Heart left ventricle (tissue), 16 donors: ENCODE measurements at places on chromosomes 2 and 18. TPM values are rescaled to one million over a fixed set of nuclear protein-coding genes. Genes with fewer than 3 reads are reported as not detected.

DNA sequence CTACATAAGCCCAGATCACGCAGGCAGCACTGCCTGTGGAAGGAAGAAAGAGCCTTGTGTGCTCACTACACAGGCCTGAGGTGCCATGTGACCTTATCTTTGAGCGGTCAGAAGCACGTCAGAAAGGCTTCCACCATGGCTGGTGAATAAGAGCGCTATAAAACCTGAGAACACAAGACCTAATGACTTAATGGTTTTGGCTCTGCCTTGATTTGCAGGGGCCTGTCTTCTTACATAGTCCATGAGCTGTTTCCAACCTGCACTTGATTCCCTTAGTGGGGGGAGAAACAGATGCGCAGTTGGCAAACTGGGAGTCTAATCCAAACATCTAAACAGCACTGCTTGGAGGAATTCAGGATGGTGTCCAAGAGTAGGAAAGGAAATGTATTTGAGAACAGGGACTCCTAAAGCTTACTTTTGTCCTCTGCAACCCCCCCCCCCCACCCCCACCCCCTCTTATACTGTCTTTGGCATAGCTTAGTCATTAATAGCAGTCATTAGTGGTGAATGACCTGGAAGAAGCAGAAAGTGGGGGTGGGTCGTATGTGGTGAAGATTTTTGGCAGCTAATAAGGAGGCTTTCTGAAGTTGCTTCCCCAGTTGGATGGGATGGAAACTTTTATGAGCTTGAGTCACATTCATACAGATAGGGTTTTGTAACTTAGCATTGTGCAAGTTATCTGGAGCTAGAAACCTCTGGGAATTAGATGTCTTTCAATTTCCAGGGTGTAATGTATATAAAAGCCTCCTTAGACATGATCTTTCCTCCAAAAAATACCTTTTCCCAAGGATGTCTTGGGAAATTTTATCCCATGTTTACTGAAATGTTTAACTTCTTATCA, 454.1 kb downstream of the MEIS1 start:
- DNase-seq = no peak
- no peaks in the 10 kb centered on the region for H3K36me3 ChIP-seq
- H3K4me1 ChIP-seq = no peaks in the 10 kb centered on the region
- H3K27me3 ChIP-seq = no peaks in the 10 kb centered on the region
- no peak overlapping the region for H3K27ac ChIP-seq

DNA sequence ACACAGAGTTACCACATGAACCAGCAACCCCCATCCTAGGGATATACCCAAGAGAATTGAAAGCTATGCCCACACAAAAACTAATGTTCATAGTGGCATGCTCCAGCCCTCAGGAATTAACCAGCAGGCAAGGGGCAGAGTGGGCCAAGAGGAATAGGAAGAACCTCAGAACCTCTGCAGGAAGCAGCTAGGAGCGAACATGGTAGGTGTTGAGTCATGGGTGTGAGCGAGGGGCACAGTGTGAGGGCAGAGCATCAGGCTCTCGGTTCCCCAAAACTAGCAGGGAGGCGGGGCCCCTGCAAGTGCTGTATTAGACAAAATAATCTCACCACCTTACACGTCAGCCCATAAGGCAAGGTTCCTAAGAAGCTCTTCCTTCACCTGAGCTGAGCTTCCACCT, 5.6 kb upstream of the RUFY4 start:
- H3K4me3 ChIP-seq = no peak overlapping the region
- H3K36me3 ChIP-seq = no peaks in the 10 kb centered on the region
- peaks cover 8% of the 10 kb centered on the region for H3K27me3 ChIP-seq
- H3K27ac ChIP-seq = no peak overlapping the region

MC5R gene
- not detected for total RNA-seq

DNA sequence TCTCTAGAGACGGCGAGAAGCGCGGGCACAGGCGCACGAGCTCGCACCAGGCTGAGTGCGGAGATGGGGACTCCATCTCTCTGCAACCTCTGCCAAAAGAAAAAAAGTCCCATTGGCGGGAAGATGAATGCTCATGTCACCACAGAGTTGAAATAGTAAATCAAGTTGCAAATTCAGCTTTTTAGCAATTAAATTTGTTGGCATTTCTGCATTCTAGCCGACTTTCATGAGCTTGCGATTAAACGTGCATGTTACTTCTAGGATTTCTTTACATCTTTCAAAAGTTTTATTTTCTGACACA, 588 bp downstream of the CHAC2 start:
- H3K27ac ChIP-seq = peak overlapping the region; percentile 83
- H3K27me3 ChIP-seq = no peaks in the 10 kb centered on the region
- peak overlapping the region; percentile 71 for H3K4me3 ChIP-seq
- peaks cover under 1% of the 10 kb centered on the region for H3K36me3 ChIP-seq

PLB1 gene
- 0.35 TPM for total RNA-seq

GRCh38 chr2:23425338-23425871, 40.4 kb downstream of the KLHL29 start:
- H3K27me3 ChIP-seq = no peaks in the 10 kb centered on the region
- peak; percentile 3 for DNase-seq
- H3K27ac ChIP-seq = no peak overlapping the region
- no peak overlapping the region for H3K4me3 ChIP-seq
- no peaks in the 10 kb centered on the region for H3K36me3 ChIP-seq

SULT1C4 gene
- total RNA-seq = 5.5 TPM

- peak; percentile 42 for DNase-seq
- H3K4me1 ChIP-seq = peaks cover 25% of the 10 kb centered on the region
- H3K36me3 ChIP-seq = peaks cover 32% of the 10 kb centered on the region
- H3K4me3 ChIP-seq = peak overlapping the region; percentile 67
- H3K27me3 ChIP-seq = peaks cover 3% of the 10 kb centered on the region
Observed at GRCh38 chr2:219542931-219543595, 546 bp downstream of the CHPF start.

- H3K27me3 ChIP-seq = no peaks in the 10 kb centered on the region
- no peaks in the 10 kb centered on the region for H3K4me1 ChIP-seq
- no peak for DNase-seq
- H3K27ac ChIP-seq = no peak overlapping the region
Observed at GRCh38 chr2:118179445-118179844, 91.2 kb downstream of the INSIG2 start.

DNA sequence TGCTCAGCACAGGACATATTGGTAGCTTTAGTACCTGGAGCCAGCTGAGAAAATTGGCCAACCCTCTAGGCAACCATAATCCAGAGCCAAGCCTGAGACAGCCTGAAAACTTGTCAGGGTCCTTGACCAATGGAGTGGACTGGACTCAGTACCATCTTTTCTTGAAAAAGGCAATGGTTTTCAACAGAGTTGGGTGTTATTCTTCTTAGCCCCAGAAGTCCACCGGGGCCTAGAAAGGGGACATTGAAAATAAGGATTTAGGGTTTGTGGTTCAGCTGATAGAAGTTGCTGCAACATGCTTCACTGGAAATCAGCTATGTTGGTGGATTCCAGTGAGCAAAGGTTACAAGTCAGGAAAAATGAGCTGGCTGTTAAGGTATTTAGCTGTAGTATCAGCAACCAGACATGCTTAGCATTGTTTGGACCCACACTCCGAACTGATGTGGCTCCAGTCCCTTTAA, 22.1 kb upstream of the CNOT11 start:
- no peaks in the 10 kb centered on the region for H3K4me1 ChIP-seq
- H3K36me3 ChIP-seq = no peaks in the 10 kb centered on the region
- H3K27me3 ChIP-seq = no peaks in the 10 kb centered on the region
